ENCODE measurements at places on chromosomes 13 and 19.

DNA sequence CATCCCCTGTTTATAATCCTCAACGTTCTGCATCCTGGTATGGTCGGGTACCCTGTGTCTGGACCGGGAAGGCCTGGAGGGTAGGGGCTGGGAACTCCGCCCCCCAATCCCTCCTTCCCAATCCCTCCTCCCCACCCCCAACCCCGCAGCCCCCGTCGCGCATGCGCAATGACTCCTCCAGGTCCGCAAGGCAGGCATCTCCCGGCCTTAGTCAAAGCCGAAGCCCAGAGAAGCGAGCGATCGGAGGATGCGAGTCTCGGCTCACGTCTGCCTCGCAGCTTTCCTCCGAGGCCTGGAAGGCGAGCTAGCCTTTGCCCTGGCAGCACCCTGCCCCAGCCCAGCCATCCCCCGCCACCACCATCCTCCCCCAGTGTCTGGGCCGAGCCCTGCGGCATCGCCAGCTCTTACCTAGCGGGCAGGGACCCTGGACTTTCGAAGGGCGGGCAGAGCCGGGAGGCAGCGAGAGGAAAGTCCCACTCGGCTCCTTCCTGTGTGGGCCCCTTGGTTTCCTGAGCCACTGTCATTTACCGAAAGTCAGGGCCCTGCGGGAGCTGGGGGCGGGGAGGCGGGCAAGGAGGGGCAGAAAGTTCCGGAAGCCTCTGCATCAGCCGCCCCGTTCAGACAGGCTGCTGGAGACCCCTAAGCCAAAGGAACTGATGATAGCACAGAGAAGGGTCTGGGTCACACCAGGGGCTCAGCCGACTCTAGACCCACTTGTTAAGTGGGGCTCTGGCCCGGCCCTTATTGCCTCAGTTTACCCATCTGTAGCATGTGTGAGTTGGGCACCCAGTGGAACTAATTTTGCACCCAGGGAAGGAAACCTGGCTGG is at the start of gene JAK3:
JAK3 (minus strand) TSS at position 445 of the 829 bp plus-strand sequence. CDS start 3,565 bp downstream, outside the sequence.
- DNase-seq: no peak

- no peak for DNase-seq
These were observed at the start of gene PPP1R13L for GRCh38 chr19:45404557-45405434. Gene PPP1R13L (minus strand): TSS chr19:45405069. CDS start chr19:45398318, 6,751 bp downstream.

GRCh38 chr13:49776871-49777270 is 15.6 kb downstream of the KPNA3 start:
- no peak for DNase-seq

GRCh38 chr13:97570442-97570841 is 136.5 kb downstream of the RAP2A start:
- no peak for DNase-seq

DNA sequence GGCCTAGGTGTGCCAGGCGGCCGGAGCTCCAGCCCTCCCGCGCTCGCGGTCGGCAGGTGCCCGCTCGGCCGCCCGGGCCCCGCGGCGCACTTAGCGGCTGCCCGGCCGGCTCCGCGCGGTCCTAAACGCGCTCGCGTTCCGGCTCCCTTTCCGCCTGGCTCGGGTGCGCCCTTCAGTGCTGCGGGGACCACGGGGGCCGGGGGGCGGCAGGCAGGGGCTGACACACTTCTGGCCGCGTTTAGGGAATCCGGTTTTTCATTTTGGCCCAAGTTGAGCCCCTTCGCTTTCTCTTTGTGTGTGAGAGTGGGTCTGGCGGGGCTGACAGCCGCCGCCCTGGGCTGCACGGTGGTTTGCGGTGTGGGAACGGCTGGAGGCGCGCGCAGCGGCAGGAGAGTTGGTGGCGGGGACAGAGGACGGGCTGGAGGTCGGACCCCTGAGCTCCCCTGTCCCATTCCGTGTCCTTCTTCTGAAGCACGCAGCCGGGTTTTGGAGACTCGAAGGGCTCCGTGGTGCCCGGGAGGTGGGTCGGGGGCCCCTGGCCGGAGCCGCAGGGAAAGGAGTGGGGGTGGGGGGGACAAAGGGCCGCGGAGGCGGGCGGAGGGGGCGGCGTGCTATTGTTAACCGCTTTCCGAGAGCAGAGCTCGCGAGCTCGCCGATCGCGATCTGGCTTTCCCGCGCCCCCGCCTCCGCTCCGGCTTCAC is 3.1 kb downstream of the FGF9 start:
- DNase-seq: peak; percentile 9

DNA sequence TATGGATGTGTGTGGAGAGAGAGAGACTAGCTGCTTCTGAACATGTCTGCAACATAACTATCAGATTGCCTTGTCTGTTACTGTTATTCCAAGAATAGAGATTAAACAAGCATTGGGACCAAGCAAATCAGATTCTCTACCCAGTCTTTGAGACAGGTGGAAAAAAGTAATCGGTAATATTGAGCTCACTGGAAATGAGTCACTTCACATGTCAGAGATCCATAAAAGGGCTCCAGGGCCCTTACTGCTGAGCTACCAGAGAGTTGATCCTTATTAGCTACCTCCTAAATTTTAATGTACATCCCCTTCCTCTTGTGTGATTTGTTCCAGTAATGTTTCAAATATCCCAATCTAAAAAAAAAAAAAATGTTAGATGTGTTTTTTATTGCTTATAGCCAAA is 2118.0 kb downstream of the PCDH9 start:
- DNase-seq: no peak
